Activated CD4-positive, alpha-beta memory T cell treated with anti-CD3 and anti-CD28 coated beads, Interleukin-2, amount 10 ng/mL, durations not matched to agents 7 days and 5 days (primary cell): ENCODE measurements at places on chromosomes 5 and 9. TPM values are rescaled to one million over a fixed set of nuclear protein-coding genes. Genes with fewer than 3 reads are reported as not detected.

Gene PRDM9
- not detected for total RNA-seq

DNA sequence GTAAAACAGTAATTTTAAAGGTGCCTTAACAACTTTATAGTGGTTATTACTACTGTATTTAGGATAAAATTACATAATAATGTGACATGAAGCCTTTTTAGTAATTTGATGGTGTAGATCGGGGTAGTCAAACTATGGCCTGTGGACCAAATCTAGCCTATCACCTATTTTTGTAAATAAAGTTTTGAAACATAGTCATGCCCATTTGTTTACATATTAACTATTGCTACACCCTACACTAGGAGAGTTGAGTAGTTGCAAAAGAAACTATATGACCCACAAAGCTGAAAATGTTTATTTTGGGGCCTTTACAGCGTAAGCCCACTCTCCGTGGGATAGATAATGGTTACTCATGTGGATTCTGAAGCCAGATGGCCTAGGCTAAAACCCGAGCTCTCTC is 6.2 kb downstream of the CEP78 start:
- no peak for DNase-seq

DNA sequence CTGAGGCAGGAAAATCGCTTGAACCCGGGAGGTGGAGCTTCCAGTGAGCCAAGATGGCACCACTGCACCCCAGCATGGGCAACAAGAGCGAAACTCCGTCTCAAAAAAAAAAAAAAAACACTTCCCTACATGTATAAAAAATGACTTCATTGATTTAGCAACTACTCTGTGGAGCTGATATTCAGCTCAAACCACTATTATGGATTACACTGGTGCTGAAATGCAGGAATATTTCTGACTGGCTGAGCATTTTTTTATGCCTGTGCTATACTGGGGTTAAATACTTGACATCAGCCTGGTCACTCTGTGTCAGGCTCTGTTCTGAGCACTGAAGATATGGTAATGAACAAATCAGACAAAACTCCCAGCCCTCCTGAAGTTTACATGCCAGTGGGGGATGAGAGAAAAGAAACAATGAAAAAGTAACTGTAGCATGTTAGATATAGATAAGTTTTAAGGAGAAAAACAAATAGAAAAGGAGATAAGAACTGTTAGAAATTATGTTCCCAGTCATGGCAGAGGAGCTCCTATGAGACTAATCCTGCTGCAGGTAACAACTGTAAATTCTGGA is 22.6 kb upstream of the TTC39B start:
- DNase-seq = no peak

Gene ARL10
- total RNA-seq = 6.5 TPM

Gene FST
- not detected for total RNA-seq

Gene FAM240B
- total RNA-seq = not detected
